ENCODE measurements at places on chromosomes 5 and 9. TPM values are rescaled to one million over a fixed set of nuclear protein-coding genes. Genes with fewer than 3 reads are reported as not detected.

Gene TERT
- not detected for polyA plus RNA-seq

Gene ADAMTS6
- 0.88 TPM for polyA plus RNA-seq

Gene SLCO6A1
- not detected for polyA plus RNA-seq

Gene TMEM38B
- polyA plus RNA-seq: 38.5 TPM

Gene TAF7
- 216 TPM for polyA plus RNA-seq

Gene NRG2
- polyA plus RNA-seq: not detected

Gene COL27A1
- polyA plus RNA-seq: not detected

Gene RNF224
- not detected for polyA plus RNA-seq

Gene ZNG1F
- polyA plus RNA-seq: 6.3 TPM

Gene ANKDD1B
- 0.15 TPM for polyA plus RNA-seq

Gene GPX8
- not detected for polyA plus RNA-seq

Gene NIPAL4
- 2.2 TPM for polyA plus RNA-seq

Gene DND1
- not detected for polyA plus RNA-seq

Gene LCN10
- 68.0 TPM for polyA plus RNA-seq

Gene TRPM6
- not detected for polyA plus RNA-seq

Gene SPAG8
- 1.1 TPM for polyA plus RNA-seq

Gene SHOC1
- polyA plus RNA-seq: not detected

Gene MSANTD3
- 4.7 TPM for polyA plus RNA-seq

Gene DPM2
- polyA plus RNA-seq: 44.9 TPM

Gene IL9
- not detected for polyA plus RNA-seq

Gene C5orf58
- not detected for polyA plus RNA-seq

Gene SLC34A1
- not detected for polyA plus RNA-seq

Gene GDNF
- not detected for polyA plus RNA-seq

Gene OLFML2A
- polyA plus RNA-seq: 0.20 TPM

Gene SH2D3C
- polyA plus RNA-seq: 76.1 TPM

Gene TGFBI
- polyA plus RNA-seq: 7.1 TPM

Gene DOCK8
- 76.8 TPM for polyA plus RNA-seq

Gene OCLN
- polyA plus RNA-seq: 0.09 TPM

Gene TLN1
- 106 TPM for polyA plus RNA-seq

Gene MSX2
- polyA plus RNA-seq: not detected

Gene GARIN3
- polyA plus RNA-seq: not detected

Gene ANKRD31
- polyA plus RNA-seq: 0.10 TPM

Gene TARS1
- polyA plus RNA-seq: 66.5 TPM

Gene CCDC192
- not detected for polyA plus RNA-seq

Gene PCDHGA2
- not detected for polyA plus RNA-seq

Gene GRIA1
- not detected for polyA plus RNA-seq

Gene NPDC1
- 2.0 TPM for polyA plus RNA-seq

Gene SURF2
- 34.7 TPM for polyA plus RNA-seq

Gene IFNA21
- not detected for polyA plus RNA-seq

Gene SEMA6A
- polyA plus RNA-seq: 1.2 TPM

Gene ARHGEF28
- polyA plus RNA-seq: not detected

Gene FOXI1
- polyA plus RNA-seq: not detected

Gene PCDHA1
- polyA plus RNA-seq: not detected

Gene PRUNE2
- polyA plus RNA-seq: not detected

Gene GPRIN1
- 0.35 TPM for polyA plus RNA-seq

Gene NUTM2F
- polyA plus RNA-seq: not detected

Gene SYK
- polyA plus RNA-seq: 314 TPM

Gene CCT5
- 180 TPM for polyA plus RNA-seq

Gene HSD17B4
- 117 TPM for polyA plus RNA-seq

Gene SLC6A18
- not detected for polyA plus RNA-seq

Gene OR1J2
- polyA plus RNA-seq: not detected

Gene DHFR
- 4.2 TPM for polyA plus RNA-seq

Gene PCDHB10
- polyA plus RNA-seq: not detected

Gene C1QTNF2
- polyA plus RNA-seq: not detected

Data from IgD-negative memory B cell (primary cell).